Stimulated activated CD4-positive, alpha-beta T cell treated with anti-CD3 and anti-CD28 coated beads, Interleukin-1b, Interleukin-23, amount 100 ng/mL, for 4 hours (primary cell): ENCODE measurements at places on chromosomes 6 and 20.

GRCh38 chr20:1146957-1147356 is 28.6 kb downstream of the PSMF1 start:
- no peak for DNase-seq

DNA sequence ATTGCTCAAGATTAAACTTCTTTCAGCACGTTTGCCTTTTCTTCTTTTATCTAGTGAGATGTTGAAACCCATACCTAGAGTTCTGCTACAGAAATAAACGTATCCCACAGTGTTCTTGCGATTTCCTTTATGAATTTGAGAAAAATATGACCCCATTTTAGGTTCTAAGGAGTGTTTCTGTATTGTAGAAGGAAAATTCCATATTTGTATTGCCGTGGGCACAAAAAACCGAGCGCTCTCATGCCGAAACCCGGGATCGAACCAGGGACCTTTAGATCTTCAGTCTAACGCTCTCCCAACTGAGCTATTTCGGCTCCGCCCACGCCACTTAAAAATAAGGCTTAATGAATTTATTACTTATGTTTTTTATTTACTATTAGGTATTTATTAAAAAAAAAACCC is 23.7 kb downstream of the ZNF311 start:
- peak; percentile 85 for DNase-seq

GRCh38 chr20:6704132-6704861 is 63.2 kb upstream of the BMP2 start:
- no peak for DNase-seq

DNA sequence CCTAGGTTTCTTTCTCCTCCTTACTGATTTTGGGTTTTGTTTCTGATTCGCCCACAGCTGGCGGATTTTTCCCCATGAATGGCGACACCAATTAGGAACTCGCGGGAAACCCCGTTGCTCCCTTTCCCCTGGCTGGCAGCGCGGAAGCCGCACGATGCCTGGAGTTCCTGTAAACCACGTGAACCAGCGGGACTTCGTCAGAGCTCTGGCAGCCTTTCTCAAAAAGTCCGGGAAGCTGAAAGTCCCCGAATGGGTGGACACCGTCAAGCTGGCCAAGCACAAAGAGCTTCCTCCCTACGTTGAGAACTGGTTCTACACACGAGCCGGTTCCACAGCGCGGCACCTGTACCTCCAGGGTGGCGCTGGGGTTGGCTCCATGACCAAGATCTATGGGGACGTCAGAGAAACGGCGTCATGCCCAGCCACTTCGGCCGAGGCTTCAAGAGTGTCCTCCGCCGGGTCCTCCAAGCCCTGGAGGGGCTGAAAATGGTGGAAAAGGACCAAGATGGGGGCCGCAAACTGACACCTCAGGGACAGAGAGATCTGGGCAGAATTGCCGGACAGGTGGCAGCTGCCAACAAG is 3.2 kb upstream of the SEC23B start:
- DNase-seq = no peak

GRCh38 chr6:135655055-135655454 is 157.5 kb upstream of the AHI1 start:
- no peak for DNase-seq

GRCh38 chr20:37290158-37290810 is 829 bp downstream of the MANBAL start:
- DNase-seq = no peak

- DNase-seq = no peak
Measured at GRCh38 chr6:151958332-151958731, 150.8 kb downstream of the ESR1 start.

GRCh38 chr6:108797951-108798669 is 50.1 kb upstream of the ARMC2 start:
- no peak for DNase-seq

GRCh38 chr6:22194188-22194921 is 102.5 kb downstream of the PRL start:
- DNase-seq = no peak

GRCh38 chr6:56510984-56511531 is 131.6 kb downstream of the DST start:
- DNase-seq = no peak

GRCh38 chr6:84774985-84775284 is 10.5 kb upstream of the TBX18 start:
- DNase-seq = no peak

- DNase-seq = no peak
Measured at GRCh38 chr6:140821196-140821595, 1311.5 kb upstream of the GJE1 start.

DNA sequence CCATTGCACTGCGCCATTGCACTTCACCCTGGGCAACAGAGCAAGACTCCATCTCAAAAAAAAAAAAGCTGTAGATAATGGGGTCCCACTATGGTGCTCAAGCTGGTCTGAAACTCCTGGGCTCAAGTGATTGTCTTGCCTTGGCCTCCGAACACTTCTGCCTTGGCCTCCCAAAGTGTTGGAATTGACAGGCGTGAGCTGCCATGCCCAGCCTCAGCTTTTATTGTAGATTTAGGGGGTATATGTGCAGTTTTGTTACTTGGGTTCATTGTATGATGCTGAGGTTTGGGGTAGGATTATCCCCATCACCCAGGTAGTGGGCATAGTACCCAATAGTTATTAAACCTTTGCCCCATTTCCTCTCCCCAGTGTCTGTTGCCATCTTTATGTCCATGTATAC is 11.4 kb downstream of the HSPA1B start:
- DNase-seq = no peak

DNA sequence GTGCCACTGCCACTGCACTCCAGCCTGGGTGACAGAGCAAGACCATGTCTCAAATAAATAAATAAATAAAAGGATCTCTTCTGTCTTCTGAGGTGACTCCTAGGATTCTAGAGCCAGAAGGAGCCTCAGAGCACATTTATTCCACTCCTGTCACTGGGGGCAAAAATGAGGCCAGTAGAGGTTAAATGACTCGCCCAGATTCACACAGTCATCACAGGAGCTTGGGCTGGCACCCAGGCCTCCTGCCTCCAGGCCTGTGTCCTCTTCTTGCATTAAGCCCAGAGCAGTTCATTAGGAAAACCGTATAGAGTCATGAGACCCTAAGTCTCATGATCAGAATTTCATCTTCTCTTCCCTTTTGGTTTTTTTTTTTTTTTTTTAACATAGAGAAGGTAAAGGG is 243.3 kb downstream of the NRN1 start:
- no peak for DNase-seq

DNA sequence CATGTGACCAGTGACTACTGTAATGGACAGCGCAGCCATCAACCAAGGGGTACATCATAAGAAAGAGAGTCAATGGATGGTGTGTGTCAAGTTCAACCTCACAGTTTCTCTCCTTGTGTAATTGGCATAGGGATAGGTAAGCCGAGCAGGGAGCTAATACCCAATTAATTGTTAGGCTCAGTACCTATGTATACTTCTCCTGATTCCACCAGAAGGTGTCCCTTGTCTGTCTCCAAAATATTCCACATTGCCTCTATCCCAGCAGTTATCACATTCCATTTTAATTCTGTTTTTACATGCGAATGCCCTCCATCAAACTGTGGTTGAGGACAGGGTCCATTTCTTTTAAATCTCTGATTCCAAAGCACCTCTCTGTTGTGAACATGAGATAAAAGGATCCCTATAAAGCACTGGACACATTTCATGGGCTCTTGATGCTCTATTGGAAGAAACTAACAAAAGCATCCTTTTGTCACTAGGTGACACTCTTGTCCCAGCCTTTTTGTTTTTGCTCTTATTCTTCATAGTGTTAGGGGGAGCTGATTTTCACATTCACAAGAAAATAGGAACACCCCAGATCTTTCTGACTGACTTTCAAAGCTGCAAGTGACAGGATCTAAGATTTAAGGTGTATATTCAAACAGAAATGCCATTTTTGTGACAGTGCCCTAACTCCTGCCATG is 38.9 kb downstream of the FBXO9 start:
- no peak for DNase-seq
